ENCODE measurements at places on chromosomes 3 and 15. TPM values are rescaled to one million over a fixed set of nuclear protein-coding genes. Genes with fewer than 3 reads are reported as not detected.

Gene STXBP5L
- total RNA-seq: 0.29 TPM

Gene CSPG5
- not detected for total RNA-seq

Gene MCTP2
- total RNA-seq: 2.4 TPM

Gene SNX22
- total RNA-seq: 0.42 TPM

Gene KBTBD13
- total RNA-seq: not detected

Gene LRRC49
- total RNA-seq: 10.4 TPM

Gene IL17RD
- 10.8 TPM for total RNA-seq

Gene CAV3
- not detected for total RNA-seq

Gene OR4F15
- not detected for total RNA-seq

Gene CDHR4
- total RNA-seq: not detected

Gene PRICKLE2
- total RNA-seq: 79.7 TPM

Gene GOLGA8G
- total RNA-seq: not detected

Gene CLRN1
- total RNA-seq: not detected

Gene CAPN3
- 2.7 TPM for total RNA-seq

Gene IMPG2
- 0.78 TPM for total RNA-seq

Gene B3GNT5
- 6.0 TPM for total RNA-seq

Gene P4HTM
- total RNA-seq: 43.5 TPM

Gene C3orf80
- 0.17 TPM for total RNA-seq

Gene TMEM158
- total RNA-seq: 2.2 TPM

Gene CP
- total RNA-seq: 5.8 TPM

Gene PRSS50
- total RNA-seq: 0.42 TPM

Gene VIPR1
- 3.0 TPM for total RNA-seq

Gene CKMT1B
- 1.3 TPM for total RNA-seq

Gene DPPA4
- total RNA-seq: not detected

Gene MITF
- 141 TPM for total RNA-seq

Gene ADGRG7
- not detected for total RNA-seq

Gene ROPN1
- total RNA-seq: not detected

Gene SLC24A1
- total RNA-seq: 5.0 TPM

Gene CATSPER2
- 2.8 TPM for total RNA-seq

Gene TNNC1
- 4.0 TPM for total RNA-seq

Gene PARP3
- total RNA-seq: 22.9 TPM

Gene KNG1
- total RNA-seq: not detected

Gene CYP19A1
- not detected for total RNA-seq

Gene SCN5A
- total RNA-seq: 1.3 TPM

Gene REC114
- total RNA-seq: not detected

Gene RETNLB
- total RNA-seq: not detected

Gene SAXO2
- 1.3 TPM for total RNA-seq

Gene KCNMB3
- total RNA-seq: 3.3 TPM

Gene PTX3
- total RNA-seq: 5.5 TPM

Gene MED12L
- 0.83 TPM for total RNA-seq

Gene DAPK2
- 1.5 TPM for total RNA-seq

All from esophagus muscularis mucosa (tissue), 4 donors.